Smooth muscle cell of the umbilical artery (primary cell): ENCODE measurements at places on chromosomes 12 and 14. TPM values are rescaled to one million over a fixed set of nuclear protein-coding genes. Genes with fewer than 3 reads are reported as not detected.

The TAS2R7 gene
- total RNA-seq: not detected in 2 replicates

The SMIM41 gene
- 0.23 TPM in 1 of 2 replicates, not detected in the other for total RNA-seq

The NTN4 gene
- 0.59 and 2.1 TPM in 2 replicates for total RNA-seq

The NKX2-1 gene
- not detected in 2 replicates for total RNA-seq

The KLHL33 gene
- total RNA-seq: under 0.01 and 0.05 TPM in 2 replicates

The C1S gene
- total RNA-seq: 67.2 and 431 TPM in 2 replicates

The CCDC177 gene
- not detected in 2 replicates for total RNA-seq
